HTR-8/SVneo (cell line): ENCODE measurements at places on chromosomes 6 and 20.

DNA sequence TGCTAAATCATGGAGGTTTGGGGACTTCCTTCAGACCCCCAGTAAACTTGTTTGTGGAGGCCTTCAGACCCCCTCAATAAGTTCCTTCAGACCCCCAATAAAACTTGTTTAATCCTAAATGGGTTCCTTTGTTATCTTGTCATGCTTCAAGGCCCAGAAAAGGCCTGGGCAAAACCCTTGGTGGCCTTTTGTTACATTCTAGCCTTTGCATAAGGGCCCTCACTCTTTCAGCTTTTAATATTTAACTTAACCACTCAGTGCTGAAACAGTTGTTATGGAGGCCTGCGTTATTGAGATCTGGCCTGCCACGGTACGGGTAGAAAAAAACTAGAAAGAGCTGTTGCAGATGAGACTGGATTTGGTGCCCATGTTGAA, 4.3 kb upstream of the DYNLRB1 start:
- DNase-seq = no peak

- no peak for DNase-seq
Measured at GRCh38 chr20:9576695-9577094, 62.3 kb downstream of the LAMP5 start.

GRCh38 chr20:36717657-36718056, 28.2 kb downstream of the NDRG3 start:
- no peak for DNase-seq

GRCh38 chr6:168155821-168156741, 77.1 kb upstream of the FRMD1 start:
- no peak for DNase-seq

- no peak for DNase-seq
Measured at GRCh38 chr20:31576751-31577150, 28.3 kb upstream of the ID1 start.

GRCh38 chr20:37417617-37418467, 71.9 kb downstream of the SRC start:
- no peak for DNase-seq

DNA sequence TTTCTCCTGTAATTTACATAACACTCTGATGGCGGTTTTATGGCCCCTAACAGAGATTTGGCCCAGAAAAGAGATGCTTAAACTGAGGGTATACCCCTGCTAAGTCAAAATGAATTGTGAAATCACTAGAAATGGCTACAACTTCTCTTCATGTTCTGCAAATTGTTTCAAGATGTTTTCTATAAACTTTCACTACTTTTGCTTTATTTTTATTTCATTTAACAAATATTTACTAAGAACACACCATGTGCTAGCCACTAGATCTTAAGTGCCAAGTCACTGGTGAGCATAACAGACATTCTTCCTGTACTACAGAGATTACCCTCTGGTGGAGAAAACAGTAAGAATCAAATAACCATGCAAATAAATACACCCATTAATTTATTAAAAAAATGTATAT, 87.6 kb downstream of the KCNQ5 start:
- no peak for DNase-seq
